ENCODE measurements at places on chromosomes 1 and 21.
A peak's percentile ranks its signal among the peaks of the same experiment; 100 is the strongest.

- DNase-seq: no peak
These were observed 183.5 kb downstream of the CDC42BPA start for GRCh38 chr1:227134686-227135314.

DNA sequence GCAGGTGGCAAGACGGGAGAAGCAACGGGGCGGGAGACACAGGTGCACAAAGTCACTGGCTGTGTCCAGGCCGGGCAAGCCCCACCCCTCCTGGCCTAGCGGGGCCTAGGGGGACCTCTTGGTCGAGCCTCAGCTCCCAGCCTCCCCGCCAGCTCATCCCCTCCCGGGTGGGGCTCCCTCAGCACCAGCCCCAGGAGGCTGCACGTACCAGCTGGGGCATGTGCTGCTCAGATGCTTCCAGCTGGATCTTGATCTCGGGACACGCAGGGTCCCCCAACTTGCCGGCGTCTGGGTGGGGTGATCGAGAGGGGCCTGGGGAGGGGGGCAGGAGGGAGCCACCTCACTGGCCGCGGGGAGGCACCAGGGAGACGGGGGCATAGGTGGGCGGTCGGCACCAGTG, 71.4 kb downstream of the RAP1GAP start:
- no peak for DNase-seq

DNA sequence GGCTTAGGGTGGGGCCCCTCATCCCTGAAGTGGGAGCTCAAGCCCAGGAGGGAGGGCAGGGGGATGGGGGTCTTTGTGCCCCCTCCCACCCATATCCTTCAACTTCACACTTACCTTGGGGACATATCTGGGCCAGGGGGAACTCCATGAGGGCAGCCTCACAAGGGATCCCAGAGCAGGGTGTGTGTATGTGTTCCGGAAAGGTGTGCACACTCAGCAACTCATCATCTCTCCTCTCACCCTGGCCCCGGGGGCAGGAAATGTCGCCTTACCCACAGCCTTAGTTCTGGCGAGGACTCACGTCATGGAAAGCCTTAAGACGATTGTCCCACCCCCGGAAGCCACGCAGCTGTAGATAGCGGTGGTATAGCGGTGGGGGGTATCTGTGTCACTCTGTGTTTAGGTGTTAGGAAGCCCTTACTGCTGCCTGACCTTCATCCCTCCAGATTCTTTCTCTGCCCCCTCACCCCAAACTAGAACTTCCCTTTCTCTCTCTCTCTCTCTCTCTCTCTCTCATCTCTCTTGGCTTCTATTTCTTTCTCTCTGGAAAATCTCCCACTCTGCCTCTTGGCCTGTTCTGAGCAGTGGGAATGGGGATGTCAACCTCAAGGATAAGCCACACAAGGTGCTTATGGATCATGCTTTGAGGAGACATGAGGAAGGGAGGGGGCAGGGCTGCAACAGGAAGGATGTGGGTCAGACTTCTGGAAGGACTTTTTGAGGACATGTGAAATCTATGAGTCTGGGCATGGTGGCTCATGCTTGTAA, at the start of gene SH2D2A:
Gene SH2D2A, minus strand, starts transcription at position 288 of the 768 bp plus-strand sequence. Its CDS starts 140 bp downstream, at position 148.
- DNase-seq: peak; percentile 92

DNA sequence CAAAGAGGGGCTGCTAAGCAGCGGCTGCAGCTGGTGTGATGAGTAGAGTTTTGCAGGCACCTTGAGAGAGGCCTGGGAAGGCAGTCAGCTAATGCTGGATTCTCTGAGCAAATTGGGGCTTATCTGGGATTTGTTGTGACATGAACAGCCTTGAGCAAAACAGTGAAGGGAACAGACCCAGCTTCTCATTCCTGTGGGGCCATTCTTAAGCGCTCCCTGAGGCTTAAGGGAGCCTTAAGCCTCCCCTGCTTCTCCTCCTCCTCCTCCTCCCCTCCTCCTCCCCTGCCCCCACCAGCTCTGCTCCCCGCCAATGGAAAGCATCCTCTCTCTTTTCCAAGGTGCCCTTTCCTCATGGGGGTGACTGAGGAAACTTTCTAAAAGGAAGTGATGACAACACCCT, 21.3 kb downstream of the HMGCS2 start:
- no peak for DNase-seq

- no peak for DNase-seq
These were observed 115.2 kb downstream of the TGFBR3 start for GRCh38 chr1:91770667-91771268.

GRCh38 chr21:24671901-24672300, 935.4 kb downstream of the MRPL39 start:
- DNase-seq: no peak

DNA sequence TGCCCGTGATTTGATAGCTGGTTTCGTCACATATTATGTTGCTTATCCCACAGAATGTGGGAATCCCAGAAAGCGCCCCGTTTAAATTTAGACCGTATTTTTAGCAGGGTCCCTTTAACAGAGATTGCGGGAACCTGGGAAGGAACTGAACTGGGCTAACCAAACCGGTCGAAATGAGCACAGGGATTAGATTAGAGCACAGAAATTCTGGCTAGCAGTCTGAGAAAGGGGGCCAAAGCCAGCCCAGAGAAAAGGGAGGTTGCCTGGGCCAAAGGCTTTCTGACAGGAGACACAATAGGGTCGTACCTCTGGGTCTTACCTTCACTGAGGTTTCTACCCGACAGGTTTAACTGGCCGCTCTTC, 327 bp downstream of the LRRC40 start:
- no peak for DNase-seq

GRCh38 chr21:28731700-28732321, 260.9 kb downstream of the LTN1 start:
- DNase-seq: no peak

DNA sequence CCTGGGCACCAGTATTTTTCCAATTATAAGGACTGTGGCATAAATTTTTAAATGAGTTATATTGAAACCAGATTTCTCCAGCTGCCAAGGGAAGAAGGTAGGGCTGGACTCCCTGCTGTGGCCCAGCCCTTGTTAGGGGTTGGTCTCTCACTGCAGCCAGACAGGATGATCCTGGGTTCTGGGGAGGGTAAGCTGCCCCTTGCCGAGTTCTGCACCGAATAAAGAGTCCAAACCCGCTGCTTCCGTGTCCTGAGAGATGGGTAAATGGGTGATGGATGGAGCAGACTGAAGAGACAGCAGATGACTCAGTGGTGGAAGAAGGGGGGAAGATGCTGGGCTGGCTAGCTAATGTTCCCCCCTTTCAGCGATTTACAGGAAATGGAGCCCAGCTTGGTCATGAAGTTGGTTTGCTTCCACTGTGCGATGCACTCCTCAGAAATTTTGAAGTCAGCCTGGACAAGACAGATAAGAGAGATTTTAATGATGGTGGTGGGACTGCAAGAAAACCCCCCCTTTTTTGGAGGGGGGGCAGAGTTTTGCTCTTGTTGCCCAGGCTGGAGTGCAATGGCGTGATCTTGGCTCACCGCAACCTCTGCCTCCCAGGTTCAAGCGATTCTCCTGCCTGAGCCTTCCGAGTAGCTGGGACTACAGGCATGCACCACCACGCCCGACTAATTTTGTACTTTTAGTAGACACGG, 41.4 kb downstream of the YARS1 start:
- no peak for DNase-seq

- DNase-seq: no peak
These were observed 358.2 kb downstream of the ADGRL2 start for GRCh38 chr1:82158981-82159380.

DNA sequence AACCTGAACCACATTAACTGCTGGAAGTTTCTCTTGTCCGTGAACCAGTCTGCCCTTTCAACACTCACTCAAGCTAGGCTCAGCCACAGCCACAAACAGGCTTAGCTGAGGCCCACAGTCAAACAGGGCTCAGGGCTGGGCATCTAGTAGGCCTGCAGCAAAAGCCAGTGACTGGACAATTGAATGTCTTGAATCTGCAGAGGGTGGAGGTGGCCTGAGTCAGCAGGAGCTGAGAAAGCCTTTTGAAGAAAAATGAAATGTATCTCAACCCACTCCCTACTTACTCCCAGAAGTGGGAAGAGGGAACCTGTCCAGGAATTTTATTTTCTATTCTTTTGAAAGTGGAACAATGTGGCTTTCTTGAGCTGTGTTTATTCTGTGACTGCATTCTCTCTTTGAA, 95.4 kb downstream of the PTPRU start:
- DNase-seq: no peak

GRCh38 chr1:177556163-177556562, 385.4 kb downstream of the BRINP2 start:
- no peak for DNase-seq

DNA sequence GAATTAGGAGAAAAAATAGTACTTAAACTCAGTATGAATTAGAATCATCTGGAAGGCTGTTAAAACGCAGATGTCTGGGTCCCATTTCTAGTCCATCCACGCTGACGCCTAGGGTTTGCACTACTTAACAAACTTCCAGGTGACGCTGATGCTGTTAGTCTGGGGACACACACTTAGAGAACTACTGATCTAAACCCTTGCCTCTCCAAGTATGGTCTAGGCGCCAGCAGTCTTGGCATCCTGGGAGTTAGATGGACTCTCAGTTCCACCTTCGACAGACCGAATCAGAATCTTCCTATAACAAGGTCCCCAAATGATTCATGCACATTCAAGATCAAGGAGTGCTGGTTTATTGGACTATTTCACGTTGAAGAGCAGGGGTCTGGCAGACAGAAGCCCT, 11.5 kb downstream of the DIO1 start:
- no peak for DNase-seq

DNA sequence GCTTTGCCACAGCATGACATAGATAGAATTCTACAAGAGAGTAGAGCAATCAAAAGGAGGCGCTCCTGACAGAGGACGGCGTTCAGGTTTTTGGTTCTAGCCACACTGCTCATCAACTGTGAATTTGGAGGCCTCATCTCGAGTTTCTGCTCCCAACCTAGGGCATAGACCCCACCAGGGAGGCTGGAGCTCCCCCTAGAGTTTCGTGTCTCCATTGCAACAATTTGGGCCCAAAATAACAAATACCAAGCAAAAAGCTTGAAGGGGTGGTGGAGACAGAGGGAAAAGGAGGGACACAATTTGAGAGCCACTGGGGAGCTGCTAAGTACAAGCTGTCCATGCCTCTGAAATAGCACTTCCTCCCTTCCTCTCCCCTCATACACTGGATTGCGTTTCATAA, 297.0 kb downstream of the GPATCH2 start:
- DNase-seq: no peak

DNA sequence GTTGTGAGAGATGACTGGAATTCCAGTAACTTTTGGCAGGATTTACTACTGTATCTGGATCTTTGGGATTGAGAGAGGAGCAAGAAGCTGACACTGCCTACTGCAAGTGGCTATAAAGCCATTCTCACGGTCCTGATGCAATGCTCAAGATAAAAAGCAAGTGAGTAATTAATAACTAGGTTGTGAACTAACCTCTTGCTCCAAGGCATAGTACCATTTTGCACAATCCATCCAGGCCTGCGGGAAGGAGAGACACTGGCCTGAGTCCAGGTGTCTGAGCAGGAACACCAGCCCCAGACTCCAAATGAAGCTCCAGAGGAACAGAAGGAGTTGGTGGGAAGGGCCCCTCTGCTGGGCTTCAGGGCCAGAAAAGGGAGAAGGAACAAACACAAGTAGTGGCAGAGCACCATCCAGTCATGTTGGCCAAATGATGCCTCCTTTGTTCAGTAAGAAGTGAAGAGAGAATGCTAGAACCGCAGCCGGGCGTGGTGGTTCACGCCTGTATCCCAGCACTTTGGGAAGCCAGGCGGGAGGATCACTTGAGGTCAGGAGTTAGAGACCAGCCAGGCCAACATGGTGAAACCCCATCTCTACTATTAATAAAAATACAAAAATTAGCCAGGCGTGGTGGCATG, 9.9 kb upstream of the SLC45A3 start:
- no peak for DNase-seq

DNA sequence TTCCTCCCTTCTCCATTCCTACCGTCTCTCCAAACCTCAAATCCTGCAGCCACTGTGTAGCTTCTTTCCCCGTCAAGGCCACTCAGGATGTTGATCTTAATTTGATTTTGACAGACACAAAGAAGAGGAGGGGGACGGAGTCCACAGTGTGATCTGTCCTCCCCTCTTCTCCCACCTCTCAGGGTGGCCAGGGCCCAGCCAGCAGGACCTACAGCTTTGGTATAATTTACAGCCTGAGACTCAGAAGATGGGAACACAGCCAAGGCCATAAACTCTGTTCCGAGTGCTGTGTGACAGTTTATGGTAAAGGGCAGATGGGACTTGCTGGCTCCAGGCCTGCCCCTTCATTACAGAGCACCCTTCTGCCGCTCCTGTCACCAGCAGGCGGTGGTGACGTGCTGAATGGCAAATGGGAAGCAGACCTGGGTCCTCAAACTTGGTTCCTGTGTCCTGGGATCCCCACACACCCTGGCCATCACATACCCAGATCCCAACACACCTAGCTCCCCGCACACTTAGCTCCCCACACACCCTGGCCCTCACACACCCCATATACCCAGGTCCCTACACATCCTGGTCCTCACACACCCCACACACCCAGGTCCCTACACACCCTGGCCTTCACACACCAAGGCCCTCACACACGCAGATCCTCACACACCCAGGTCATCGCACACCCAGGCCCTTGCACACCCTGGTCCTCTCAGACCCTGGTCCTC, 71.6 kb downstream of the CD2 start:
- DNase-seq: no peak

GRCh38 chr21:44431300-44431699, 24.0 kb upstream of the LRRC3 start:
- DNase-seq: no peak

DNA sequence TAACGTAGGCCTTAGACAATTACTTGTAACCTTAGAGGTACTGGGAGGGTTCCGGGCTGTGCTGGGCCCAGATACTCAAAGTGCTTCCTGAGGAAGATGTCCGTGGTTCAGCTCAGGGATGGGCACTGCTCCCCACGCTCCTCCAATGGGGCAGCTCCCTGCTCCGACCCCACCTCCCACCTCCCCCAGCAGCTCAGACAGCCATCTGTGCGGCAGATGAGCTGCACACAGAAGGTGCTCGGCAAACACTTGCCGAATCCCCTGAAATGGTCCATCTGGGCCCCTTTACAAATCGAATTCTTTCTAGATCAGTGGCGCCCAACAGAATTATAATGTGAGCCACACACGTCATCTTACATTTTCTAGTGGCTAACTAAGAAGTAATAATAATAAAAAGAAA, 242.4 kb upstream of the RAB4A start:
- DNase-seq: no peak

GRCh38 chr1:5200006-5200405, 545.6 kb downstream of the AJAP1 start:
- DNase-seq: no peak

- no peak for DNase-seq
These were observed 31.1 kb downstream of the TMEM50A start for GRCh38 chr1:25369241-25369640.

All from stimulated activated CD8-positive, alpha-beta memory T cell treated with anti-CD3 and anti-CD28 coated beads, Interleukin-4, amount 100 ng/mL, for 1 hour (primary cell).